ENCODE measurements at places on chromosomes 2 and 18.

- DNase-seq: no peak
- peaks cover 43% of the 10 kb centered on the region for H3K27me3 ChIP-seq
- H3K4me1 ChIP-seq: no peaks in the 10 kb centered on the region
- no peak overlapping the region for H3K4me3 ChIP-seq
- H3K27ac ChIP-seq: no peak overlapping the region
- H3K36me3 ChIP-seq: no peaks in the 10 kb centered on the region
Measured at GRCh38 chr2:120348737-120349439, 3.0 kb downstream of the INHBB start.

DNA sequence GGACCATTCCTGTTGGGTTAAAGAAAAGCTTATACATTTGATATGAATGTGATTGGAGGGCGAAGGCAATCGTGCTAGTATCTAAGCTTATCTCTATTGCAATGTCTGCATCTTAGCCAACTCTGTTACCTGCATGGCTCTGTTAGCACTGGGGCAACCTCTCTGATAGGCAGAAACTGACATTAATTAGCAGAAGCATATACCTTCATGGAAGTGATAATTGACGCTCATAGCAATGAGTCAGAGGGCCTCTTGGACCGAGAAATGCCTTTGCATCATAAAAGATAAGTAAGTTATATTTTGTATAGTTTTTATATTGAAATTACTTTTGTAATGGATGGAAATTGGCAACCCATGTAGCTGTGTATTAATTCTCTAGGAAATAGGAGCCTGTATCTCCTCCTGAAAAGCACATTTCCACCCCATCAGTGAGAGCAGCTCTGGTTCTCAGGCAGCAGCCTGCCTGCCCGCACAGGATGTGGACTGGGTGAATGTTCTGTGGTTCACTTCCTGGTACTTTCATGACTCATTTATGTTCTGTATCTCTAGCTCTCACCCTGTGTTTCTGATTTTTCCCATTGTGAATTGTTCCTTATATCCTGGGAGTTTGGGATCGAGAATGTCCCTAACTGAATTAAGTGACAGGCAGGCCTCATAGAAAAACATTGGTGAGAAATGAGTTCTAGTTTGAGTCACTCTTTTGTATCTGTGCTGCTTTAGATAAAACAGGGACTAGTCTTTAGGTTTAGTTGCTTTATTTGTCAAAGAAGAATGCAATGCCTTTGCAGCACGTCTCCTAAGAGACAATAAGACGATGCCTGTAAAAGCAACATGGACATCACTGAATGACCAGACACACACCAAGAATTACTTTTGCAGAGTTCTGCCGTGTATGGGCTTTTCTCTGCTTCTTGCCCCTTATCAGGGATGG, 344.9 kb downstream of the DCDC2C start:
- no peaks in the 10 kb centered on the region for H3K4me1 ChIP-seq
- no peak overlapping the region for H3K4me3 ChIP-seq
- DNase-seq: peak; percentile 1
- H3K36me3 ChIP-seq: no peaks in the 10 kb centered on the region

GRCh38 chr2:183078163-183078463, 434 bp upstream of the DUSP19 start:
- no peaks in the 10 kb centered on the region for H3K36me3 ChIP-seq
- no peaks in the 10 kb centered on the region for H3K4me1 ChIP-seq
- peak overlapping the region; percentile 34 for H3K27ac ChIP-seq
- no peak for DNase-seq
- H3K4me3 ChIP-seq: peak overlapping the region; percentile 96

GRCh38 chr18:32469691-32470459, 807 bp downstream of the GAREM1 start:
- peak overlapping the region; percentile 39 for H3K27ac ChIP-seq
- H3K4me3 ChIP-seq: peak overlapping the region; percentile 68
- H3K27me3 ChIP-seq: no peaks in the 10 kb centered on the region
- H3K4me1 ChIP-seq: peaks cover 2% of the 10 kb centered on the region
- no peaks in the 10 kb centered on the region for H3K36me3 ChIP-seq

DNA sequence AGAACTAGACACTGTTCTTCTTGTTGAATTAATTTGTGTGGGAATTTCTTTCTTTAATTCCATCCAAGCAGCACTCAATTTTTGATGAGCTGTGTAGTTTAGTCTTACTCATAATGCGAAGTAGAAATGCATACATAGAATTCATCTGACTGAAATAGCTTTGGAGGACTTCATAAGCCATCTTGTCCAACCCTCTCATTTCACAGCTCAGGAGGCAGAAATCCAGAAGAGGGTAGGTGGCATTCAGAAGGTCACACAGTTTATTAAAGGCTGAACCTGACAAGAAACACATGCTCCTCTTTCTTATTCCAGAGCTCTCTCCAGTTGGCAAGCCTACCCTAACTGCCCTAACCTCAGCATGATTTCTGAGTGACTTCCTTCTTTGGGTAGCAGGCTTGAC, 169.2 kb upstream of the NOSTRIN start:
- DNase-seq: no peak
- no peaks in the 10 kb centered on the region for H3K36me3 ChIP-seq
- H3K4me3 ChIP-seq: no peak overlapping the region
- no peaks in the 10 kb centered on the region for H3K27me3 ChIP-seq
- peaks cover 2% of the 10 kb centered on the region for H3K4me1 ChIP-seq
- H3K27ac ChIP-seq: no peak overlapping the region

GRCh38 chr2:48112911-48113680, 206.8 kb upstream of the FBXO11 start:
- H3K36me3 ChIP-seq: no peaks in the 10 kb centered on the region
- H3K27ac ChIP-seq: no peak overlapping the region
- no peaks in the 10 kb centered on the region for H3K27me3 ChIP-seq
- peak; percentile 52 for DNase-seq

- DNase-seq: peak; percentile 41
- H3K4me1 ChIP-seq: no peaks in the 10 kb centered on the region
- H3K4me3 ChIP-seq: no peak overlapping the region
Measured at GRCh38 chr2:29066271-29066860, 8.0 kb downstream of the PCARE start.

GRCh38 chr2:240437861-240438809, 2.7 kb downstream of the GPC1 start:
- peaks cover 9% of the 10 kb centered on the region for H3K36me3 ChIP-seq
- H3K4me1 ChIP-seq: peaks cover 21% of the 10 kb centered on the region
- peak overlapping the region; percentile 82 for H3K4me3 ChIP-seq
- H3K27me3 ChIP-seq: no peaks in the 10 kb centered on the region
- peak overlapping the region; percentile 27 for H3K27ac ChIP-seq

- H3K4me1 ChIP-seq: no peaks in the 10 kb centered on the region
- H3K27me3 ChIP-seq: no peaks in the 10 kb centered on the region
- H3K4me3 ChIP-seq: no peak overlapping the region
- no peak for DNase-seq
- H3K36me3 ChIP-seq: no peaks in the 10 kb centered on the region
Measured at GRCh38 chr2:68721482-68722101, 13.0 kb upstream of the ARHGAP25 start.

- peaks cover 8% of the 10 kb centered on the region for H3K27me3 ChIP-seq
- DNase-seq: no peak
Measured at GRCh38 chr18:13616525-13617035, 109.8 kb downstream of the FAM210A start.

GRCh38 chr2:62112179-62112578, 83.7 kb upstream of the B3GNT2 start:
- DNase-seq: no peak
- no peak overlapping the region for H3K27ac ChIP-seq
- no peaks in the 10 kb centered on the region for H3K4me1 ChIP-seq
- H3K36me3 ChIP-seq: no peaks in the 10 kb centered on the region
- H3K27me3 ChIP-seq: no peaks in the 10 kb centered on the region

GRCh38 chr2:64586054-64586453, 61.9 kb downstream of the AFTPH start:
- no peaks in the 10 kb centered on the region for H3K27me3 ChIP-seq
- H3K36me3 ChIP-seq: no peaks in the 10 kb centered on the region
- no peaks in the 10 kb centered on the region for H3K4me1 ChIP-seq
- H3K27ac ChIP-seq: no peak overlapping the region
- H3K4me3 ChIP-seq: no peak overlapping the region

DNA sequence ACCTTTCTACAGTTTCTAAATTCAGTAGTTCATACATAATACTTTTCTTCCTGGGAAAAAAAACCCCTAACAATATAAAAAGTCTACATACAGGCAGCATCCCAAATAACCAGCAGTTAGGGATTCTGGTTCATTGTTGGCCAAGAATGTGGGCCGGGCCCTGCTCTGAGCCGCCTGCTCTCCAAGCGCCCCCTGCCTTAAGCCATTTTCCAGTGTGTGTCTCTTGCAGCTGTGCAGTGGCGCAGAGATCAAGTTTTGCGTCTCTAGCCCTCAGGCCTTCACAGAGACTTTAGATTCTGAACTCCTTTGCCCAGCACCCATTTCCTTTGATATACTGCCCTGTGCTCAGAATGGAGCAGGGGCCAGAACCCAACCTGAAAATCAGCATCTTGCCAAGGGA, 32.9 kb downstream of the RMC1 start:
- peaks cover 22% of the 10 kb centered on the region for H3K36me3 ChIP-seq
- no peaks in the 10 kb centered on the region for H3K27me3 ChIP-seq
- no peak for DNase-seq
- H3K27ac ChIP-seq: no peak overlapping the region
- H3K4me1 ChIP-seq: no peaks in the 10 kb centered on the region

DNA sequence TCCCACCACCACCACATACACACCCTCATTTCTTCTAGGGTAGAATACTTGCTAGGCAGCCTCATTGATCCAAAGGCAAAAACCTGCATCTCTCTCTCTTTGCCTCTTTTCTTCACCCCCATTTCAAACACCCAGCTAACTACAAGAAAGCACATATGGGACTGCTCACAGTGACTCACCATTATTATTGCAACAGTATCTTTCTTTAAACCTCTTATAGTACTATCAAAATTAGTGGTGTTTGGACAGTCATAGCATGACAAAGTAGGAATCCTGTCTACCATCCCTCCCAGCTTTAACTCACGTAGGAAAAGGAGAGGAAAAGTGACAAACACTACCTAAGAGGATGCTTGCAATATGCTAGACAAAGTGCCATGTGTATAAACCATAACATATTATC, 422.5 kb upstream of the CRIM1 start:
- H3K27ac ChIP-seq: no peak overlapping the region
- H3K27me3 ChIP-seq: no peaks in the 10 kb centered on the region
- H3K4me3 ChIP-seq: no peak overlapping the region
- DNase-seq: peak; percentile 28

- no peaks in the 10 kb centered on the region for H3K36me3 ChIP-seq
- H3K27ac ChIP-seq: no peak overlapping the region
- DNase-seq: no peak
- H3K4me1 ChIP-seq: no peaks in the 10 kb centered on the region
- no peak overlapping the region for H3K4me3 ChIP-seq
- H3K27me3 ChIP-seq: no peaks in the 10 kb centered on the region
Measured at GRCh38 chr2:84116143-84116542, 342.9 kb downstream of the SUCLG1 start.

DNA sequence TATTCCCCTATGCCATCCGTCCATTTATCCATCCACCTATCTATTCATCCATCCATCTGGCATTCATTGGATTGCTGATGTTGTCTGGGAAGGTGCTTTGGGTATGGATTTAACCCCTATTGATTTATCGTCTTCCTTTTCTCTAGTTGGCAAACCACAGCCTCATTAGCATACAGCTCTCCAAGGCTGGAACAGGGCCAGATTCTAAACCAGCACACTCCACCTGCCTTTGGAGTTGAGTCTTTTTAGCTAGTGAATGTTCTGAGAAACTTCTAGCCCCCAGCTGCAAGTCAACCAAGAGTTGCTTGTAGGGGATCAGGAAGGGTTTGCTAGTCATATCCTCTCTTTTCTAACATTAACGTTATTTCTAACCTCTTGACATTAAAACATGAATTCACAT, 90.7 kb downstream of the NRP2 start:
- H3K4me3 ChIP-seq: no peak overlapping the region
- no peaks in the 10 kb centered on the region for H3K27me3 ChIP-seq
- DNase-seq: no peak

DNA sequence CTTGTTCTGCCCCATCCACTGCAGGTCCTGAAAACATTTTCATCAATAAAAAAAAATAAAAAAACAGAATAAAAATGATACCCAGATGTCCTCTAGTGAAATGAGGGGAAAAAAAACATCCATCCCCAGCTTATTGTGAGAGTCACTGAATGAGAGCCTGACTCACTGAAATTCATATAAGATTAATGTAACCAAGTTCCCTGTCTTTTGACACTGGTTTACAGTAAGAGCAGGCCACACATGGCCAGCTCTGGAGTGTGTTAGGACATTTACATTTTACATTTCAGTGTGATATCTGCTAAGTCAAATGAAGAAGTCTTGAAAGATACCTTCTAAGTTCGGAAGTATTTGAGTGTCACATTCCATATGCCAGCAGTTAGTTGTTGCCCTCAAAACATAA, 21.1 kb upstream of the IL18R1 start:
- no peak overlapping the region for H3K27ac ChIP-seq
- H3K4me1 ChIP-seq: peaks cover 3% of the 10 kb centered on the region
- DNase-seq: no peak
- no peaks in the 10 kb centered on the region for H3K27me3 ChIP-seq

DNA sequence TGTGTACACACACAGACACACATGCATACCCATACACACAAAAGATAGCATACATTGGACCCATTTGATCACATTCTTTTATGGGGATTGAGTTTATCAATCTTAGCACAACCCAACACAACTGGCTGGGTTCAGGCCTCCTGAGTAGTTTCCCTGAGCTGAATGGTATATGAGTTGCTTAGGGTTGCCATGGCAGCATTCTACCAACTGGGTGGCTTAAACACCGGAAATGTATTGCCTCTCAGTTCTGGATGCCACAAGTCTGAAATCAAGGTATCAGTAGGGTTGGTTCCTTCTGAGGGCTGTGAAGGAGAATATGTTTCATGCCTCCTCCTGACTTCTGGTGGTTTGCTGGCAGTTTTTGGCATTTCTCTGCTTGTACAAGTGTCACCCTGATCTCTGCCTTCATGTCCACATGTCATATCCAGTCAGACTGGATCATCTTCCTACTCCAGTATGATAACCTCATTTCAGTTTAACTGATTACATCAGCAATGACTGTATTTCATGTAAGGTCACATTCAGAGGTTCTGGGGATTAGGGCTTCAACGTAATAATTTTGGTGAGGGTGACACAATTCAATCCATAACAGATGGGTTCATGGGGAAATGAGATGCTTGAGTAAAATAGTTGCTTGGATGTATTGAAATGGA, 212.7 kb downstream of the KCNE4 start:
- H3K4me3 ChIP-seq: no peak overlapping the region
- no peaks in the 10 kb centered on the region for H3K4me1 ChIP-seq
- no peaks in the 10 kb centered on the region for H3K27me3 ChIP-seq
- H3K36me3 ChIP-seq: no peaks in the 10 kb centered on the region

DNA sequence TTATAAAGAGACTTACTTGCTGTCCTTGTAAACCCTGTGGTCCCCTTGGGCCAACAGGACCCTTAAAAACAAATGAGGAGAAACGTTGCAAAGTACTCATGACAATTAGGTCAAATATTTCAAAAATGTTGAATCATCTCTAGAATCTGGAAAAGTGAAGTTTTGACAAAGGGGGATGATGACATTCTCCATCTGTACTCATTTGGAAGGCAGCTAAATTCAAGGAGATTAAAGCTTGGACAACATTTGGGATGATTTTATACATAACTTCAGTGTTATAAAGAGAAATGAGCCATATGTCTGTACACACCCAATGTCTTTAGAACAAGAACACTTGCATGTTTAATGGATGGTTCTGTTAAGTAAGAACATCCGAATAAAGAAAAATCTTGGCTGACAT, 92.9 kb downstream of the COL5A2 start:
- no peak overlapping the region for H3K4me3 ChIP-seq
- no peaks in the 10 kb centered on the region for H3K27me3 ChIP-seq
- DNase-seq: peak; percentile 75
- peaks cover 4% of the 10 kb centered on the region for H3K4me1 ChIP-seq

Data from fibroblast of lung (primary cell).